CD4-positive, alpha-beta T cell (primary cell): ENCODE measurements at places on chromosomes 1 and 21.

DNA sequence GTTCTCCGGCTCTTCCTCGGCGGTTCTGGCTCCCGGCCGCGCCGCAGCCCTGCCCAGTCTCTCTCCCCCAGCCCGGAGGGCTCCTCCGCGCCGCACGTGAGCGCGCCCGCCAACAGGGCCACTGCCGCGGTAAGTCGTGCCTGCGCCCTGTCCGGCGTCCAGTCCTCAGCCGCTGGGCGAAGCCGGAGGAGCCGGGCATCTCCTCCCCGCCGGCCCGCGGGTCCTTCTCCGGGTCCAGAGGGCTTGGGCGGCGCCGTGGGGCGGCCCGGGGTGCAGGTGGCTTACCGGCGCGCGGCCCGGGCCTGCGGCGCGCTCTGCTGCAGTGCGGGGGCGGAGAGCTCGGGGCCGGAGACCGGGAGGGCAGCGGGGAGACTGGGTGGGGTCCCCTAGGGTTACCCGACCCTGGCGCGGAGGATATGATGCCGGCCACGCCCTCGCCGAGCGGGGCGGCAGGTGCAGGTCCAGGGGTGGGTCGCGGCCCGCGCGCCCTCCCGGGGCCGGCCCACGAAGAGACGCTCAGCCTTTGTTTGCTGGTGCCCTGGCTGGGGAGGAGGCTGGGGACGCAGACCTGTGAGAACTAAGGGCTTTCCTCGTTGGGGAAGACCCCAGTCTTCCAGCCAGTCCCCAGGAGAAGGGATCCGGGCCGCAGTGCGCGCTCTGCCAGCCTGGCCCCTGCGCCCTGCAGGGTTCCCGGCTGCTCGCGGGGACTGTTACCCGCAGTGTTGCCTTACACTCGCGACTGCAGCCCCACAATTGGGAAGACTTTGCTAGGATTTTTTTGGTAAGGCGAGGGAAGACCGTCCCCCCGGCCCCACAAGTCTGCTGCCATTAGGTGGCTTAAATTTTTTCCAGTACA, at the start of gene DOP1B:
Gene DOP1B, plus strand, starts transcription at position 10 of the 856 bp plus-strand sequence. CDS start 7,910 bp downstream, outside the sequence.
- H3K36me3 ChIP-seq = no peaks in the 10 kb centered on the region
- H3K27me3 ChIP-seq = no peaks in the 10 kb centered on the region
- H3K4me3 ChIP-seq = peak within 1 kb of the TSS; percentile 85
- H3K4me1 ChIP-seq = peaks cover 25% of the 10 kb centered on the region
- DNase-seq = no peak
- H3K27ac ChIP-seq = peak within 1 kb of the TSS; percentile 70

- H3K27me3 ChIP-seq = no peaks in the 10 kb centered on the region
- no peaks in the 10 kb centered on the region for H3K4me1 ChIP-seq
- H3K27ac ChIP-seq = no peak overlapping the region
- no peak overlapping the region for H3K4me3 ChIP-seq
- H3K36me3 ChIP-seq = no peaks in the 10 kb centered on the region
Measured at GRCh38 chr1:61348025-61348665, 265.8 kb downstream of the NFIA start.

GRCh38 chr21:14541841-14542490, 4.1 kb downstream of the SAMSN1 start:
- H3K27me3 ChIP-seq = no peaks in the 10 kb centered on the region
- DNase-seq = peak; percentile 76
- H3K27ac ChIP-seq = peak overlapping the region; percentile 78
- peaks cover 20% of the 10 kb centered on the region for H3K4me1 ChIP-seq

- DNase-seq = no peak
- no peaks in the 10 kb centered on the region for H3K4me1 ChIP-seq
- H3K27me3 ChIP-seq = no peaks in the 10 kb centered on the region
- H3K4me3 ChIP-seq = no peak overlapping the region
- no peak overlapping the region for H3K27ac ChIP-seq
- H3K36me3 ChIP-seq = no peaks in the 10 kb centered on the region
Measured at GRCh38 chr21:15400905-15401304, 328.9 kb upstream of the USP25 start.

DNA sequence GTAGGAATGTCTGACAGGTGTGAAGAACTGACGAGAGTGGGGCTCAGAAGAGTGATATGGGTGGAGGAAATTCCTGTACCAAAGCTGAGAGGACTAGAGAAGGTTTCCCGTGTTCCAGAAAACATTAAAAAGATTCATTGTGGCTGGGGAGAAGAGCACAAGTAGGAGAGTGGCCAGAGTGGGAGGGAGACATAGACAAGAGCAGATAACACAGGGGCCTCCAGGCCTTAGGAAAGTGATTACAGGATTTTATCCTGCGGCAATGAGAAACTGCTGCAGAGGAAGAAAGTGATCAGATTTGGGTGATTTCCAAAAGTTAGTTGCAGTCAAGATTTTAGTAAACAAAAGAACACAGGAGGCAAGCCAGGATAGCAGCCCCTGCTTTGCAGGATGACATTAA, 7.9 kb downstream of the C8B start:
- no peak for DNase-seq
- no peaks in the 10 kb centered on the region for H3K27me3 ChIP-seq
- H3K4me1 ChIP-seq = no peaks in the 10 kb centered on the region
- H3K36me3 ChIP-seq = no peaks in the 10 kb centered on the region
- no peak overlapping the region for H3K4me3 ChIP-seq
- H3K27ac ChIP-seq = no peak overlapping the region

DNA sequence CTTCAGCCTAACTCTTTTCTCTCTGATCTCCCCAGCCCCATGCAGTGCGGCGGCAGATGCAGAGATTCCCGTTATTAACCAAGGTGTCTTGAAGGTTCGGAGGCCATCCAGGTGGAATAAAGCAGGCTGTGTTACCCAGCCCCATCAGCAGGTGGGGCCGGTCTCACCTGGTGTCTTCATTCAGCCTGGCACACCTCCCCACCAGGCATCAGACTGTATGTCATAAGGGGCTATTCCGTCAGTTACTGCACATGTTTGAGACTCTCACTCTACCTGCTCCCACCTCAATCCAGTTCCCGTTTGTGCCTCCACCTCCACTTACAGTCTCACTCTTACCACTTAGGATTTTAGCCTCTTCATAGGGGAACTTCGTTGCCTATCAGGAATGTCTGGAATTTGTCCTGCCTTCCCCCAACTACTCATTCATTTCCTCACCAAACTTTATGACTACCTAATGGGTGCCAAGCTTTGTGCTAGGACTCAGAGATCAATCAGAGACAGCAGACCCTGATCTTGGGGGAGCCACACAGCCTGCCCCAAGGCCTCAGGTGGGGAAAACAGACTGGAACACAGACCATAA, 170.2 kb downstream of the PLPP3 start:
- no peak overlapping the region for H3K27ac ChIP-seq
- no peaks in the 10 kb centered on the region for H3K4me1 ChIP-seq
- H3K27me3 ChIP-seq = no peaks in the 10 kb centered on the region
- H3K36me3 ChIP-seq = no peaks in the 10 kb centered on the region
- H3K4me3 ChIP-seq = no peak overlapping the region

DNA sequence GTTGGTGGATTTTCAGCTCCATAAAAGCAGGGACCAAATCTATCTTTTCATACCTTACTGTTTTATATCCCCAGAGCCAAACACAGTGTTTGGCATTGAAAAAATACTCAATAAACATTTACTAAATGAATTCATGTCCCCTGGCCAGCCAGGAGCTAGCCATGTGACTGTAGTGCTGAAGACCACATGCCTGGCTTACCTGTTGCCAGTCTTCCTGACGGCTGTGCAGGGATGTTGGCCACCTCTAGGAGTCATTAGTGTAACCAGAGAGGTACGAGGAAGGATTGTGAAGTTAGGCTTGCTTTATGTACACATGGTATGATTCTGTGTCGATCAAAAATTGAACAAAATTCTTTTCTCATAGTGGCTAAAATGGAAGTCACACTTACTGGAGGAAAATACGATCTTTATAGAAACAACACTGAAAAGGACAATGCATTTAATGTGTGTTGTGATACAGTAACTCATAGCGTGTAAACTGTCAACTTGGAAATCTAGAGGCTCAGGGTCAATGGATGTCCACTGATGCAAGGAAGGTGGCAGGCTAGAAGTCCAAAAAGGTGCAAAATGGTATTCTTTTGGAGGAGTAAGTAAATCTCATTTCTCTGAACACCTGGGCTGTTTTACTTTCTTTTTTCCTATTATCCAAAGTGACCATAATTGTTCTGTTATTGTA, 60.9 kb downstream of the FGGY start:
- H3K4me3 ChIP-seq = no peak overlapping the region
- no peak overlapping the region for H3K27ac ChIP-seq
- no peak for DNase-seq
- no peaks in the 10 kb centered on the region for H3K36me3 ChIP-seq
- H3K27me3 ChIP-seq = no peaks in the 10 kb centered on the region

DNA sequence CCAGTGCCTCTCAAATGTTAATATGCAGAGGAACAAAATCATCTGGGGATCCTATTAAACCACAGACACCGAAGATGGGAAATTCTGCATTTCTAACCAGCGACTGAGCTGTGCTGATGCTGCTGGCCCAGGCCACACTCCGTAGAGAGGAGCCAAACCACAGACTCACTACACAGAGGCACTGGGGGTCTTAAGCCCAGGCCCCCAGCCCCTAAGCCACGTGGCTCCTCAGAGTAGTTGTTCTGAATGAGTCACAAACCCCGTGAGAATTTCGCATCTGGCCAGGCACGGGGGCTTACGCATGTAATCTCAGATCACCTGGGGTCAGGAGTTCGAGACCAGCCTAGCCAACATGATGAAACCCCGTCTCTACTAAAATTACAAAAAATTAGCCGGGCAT, 2.8 kb upstream of the CELA2A start:
- no peaks in the 10 kb centered on the region for H3K4me1 ChIP-seq
- no peak overlapping the region for H3K27ac ChIP-seq
- no peaks in the 10 kb centered on the region for H3K36me3 ChIP-seq
- H3K27me3 ChIP-seq = no peaks in the 10 kb centered on the region
- DNase-seq = no peak

GRCh38 chr1:25917996-25918395, 11.8 kb upstream of the STMN1 start:
- DNase-seq = no peak
- H3K4me3 ChIP-seq = no peak overlapping the region
- H3K4me1 ChIP-seq = peaks cover 23% of the 10 kb centered on the region
- H3K27ac ChIP-seq = no peak overlapping the region
- H3K36me3 ChIP-seq = no peaks in the 10 kb centered on the region

- no peaks in the 10 kb centered on the region for H3K27me3 ChIP-seq
- no peaks in the 10 kb centered on the region for H3K36me3 ChIP-seq
- H3K4me3 ChIP-seq = no peak overlapping the region
- DNase-seq = no peak
- peaks cover 31% of the 10 kb centered on the region for H3K4me1 ChIP-seq
- no peak overlapping the region for H3K27ac ChIP-seq
Measured at GRCh38 chr1:225451340-225451739, 23.5 kb upstream of the LBR start.

GRCh38 chr1:23149114-23149513, 19.5 kb downstream of the LUZP1 start:
- no peak for DNase-seq
- no peak overlapping the region for H3K4me3 ChIP-seq
- no peaks in the 10 kb centered on the region for H3K27me3 ChIP-seq

GRCh38 chr1:58211869-58212268, 334.7 kb downstream of the OMA1 start:
- DNase-seq = no peak
- no peaks in the 10 kb centered on the region for H3K4me1 ChIP-seq
- no peak overlapping the region for H3K27ac ChIP-seq
- H3K4me3 ChIP-seq = no peak overlapping the region
- no peaks in the 10 kb centered on the region for H3K36me3 ChIP-seq
- no peaks in the 10 kb centered on the region for H3K27me3 ChIP-seq

DNA sequence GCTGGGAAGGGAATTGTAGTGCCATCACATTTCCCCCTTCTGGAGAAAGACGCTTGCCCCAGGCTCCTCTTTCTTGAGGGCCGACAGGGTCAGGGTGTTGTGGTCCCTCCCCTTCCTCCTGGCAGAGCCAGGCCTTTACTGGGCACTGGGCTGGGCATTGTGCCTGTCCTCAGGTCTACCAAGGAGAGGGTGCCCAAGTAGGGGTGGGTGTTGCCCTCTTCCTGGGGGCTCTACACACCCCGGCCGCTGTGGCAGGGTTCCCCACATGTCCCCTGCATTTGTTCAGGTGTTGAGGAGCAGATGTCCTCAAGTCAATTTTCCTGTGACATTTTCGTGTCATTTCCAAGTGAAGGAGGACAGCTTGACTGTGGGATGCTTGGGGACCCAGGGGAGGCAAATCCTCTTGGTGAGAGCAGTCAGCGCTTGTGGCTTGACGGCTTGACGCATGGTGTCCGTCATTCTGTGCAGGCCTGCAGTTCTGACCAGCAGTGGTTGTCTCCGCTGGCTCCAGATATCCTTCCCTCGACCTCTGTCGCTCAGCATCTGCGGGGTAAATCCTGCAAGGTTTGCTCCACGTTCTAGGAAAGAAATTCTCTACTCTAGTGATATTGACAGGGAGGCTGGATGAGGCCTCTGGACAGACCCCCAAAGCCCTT, 181.9 kb upstream of the VAMP3 start:
- no peaks in the 10 kb centered on the region for H3K4me1 ChIP-seq
- no peak overlapping the region for H3K4me3 ChIP-seq
- no peak for DNase-seq
- H3K36me3 ChIP-seq = no peaks in the 10 kb centered on the region
- no peaks in the 10 kb centered on the region for H3K27me3 ChIP-seq

GRCh38 chr1:174999936-175000696, at the start of gene CACYBP:
Gene CACYBP, plus strand, starts transcription at chr1:174999947. Its CDS starts 234 bp downstream, at chr1:175000181.
- H3K4me1 ChIP-seq = peaks cover 23% of the 10 kb centered on the region
- DNase-seq = peak; percentile 56
- H3K27ac ChIP-seq = peak within 1 kb of the TSS; percentile 96
- peaks cover 7% of the 10 kb centered on the region for H3K36me3 ChIP-seq
- H3K27me3 ChIP-seq = no peaks in the 10 kb centered on the region
- peak within 1 kb of the TSS; percentile 74 for H3K4me3 ChIP-seq

- no peaks in the 10 kb centered on the region for H3K4me1 ChIP-seq
- no peak overlapping the region for H3K4me3 ChIP-seq
- no peak overlapping the region for H3K27ac ChIP-seq
- H3K27me3 ChIP-seq = no peaks in the 10 kb centered on the region
Measured at GRCh38 chr1:208059409-208060001, 148.6 kb upstream of the CD34 start.

- H3K4me3 ChIP-seq = no peak overlapping the region
- no peak for DNase-seq
- H3K36me3 ChIP-seq = no peaks in the 10 kb centered on the region
- peaks cover 33% of the 10 kb centered on the region for H3K27me3 ChIP-seq
- peaks cover 12% of the 10 kb centered on the region for H3K4me1 ChIP-seq
- H3K27ac ChIP-seq = no peak overlapping the region
Measured at GRCh38 chr1:38474738-38475623, 384.6 kb downstream of the RRAGC start.

GRCh38 chr1:169155675-169156074, 49.2 kb downstream of the ATP1B1 start:
- H3K27me3 ChIP-seq = no peaks in the 10 kb centered on the region
- H3K4me3 ChIP-seq = no peak overlapping the region
- H3K4me1 ChIP-seq = no peaks in the 10 kb centered on the region
- no peak for DNase-seq

DNA sequence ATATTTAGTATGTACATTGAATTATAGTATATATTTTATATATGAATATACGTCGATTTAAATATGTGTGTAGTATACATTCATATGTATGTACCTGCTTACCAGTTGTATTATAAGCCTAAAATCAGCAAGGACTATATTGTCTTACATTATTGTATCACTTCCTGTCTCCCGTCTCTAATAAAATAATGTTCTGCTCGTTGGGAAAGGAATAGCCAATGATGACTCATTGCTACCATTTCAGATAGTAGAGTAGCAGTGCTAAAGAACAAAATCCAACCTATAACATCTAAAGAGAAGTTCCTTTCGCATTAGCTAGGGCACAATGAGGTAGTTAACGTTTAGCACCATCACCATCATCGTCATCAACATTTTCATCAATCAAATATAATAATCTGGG, 39.9 kb upstream of the SMYD2 start:
- H3K36me3 ChIP-seq = no peaks in the 10 kb centered on the region
- DNase-seq = no peak
- H3K4me1 ChIP-seq = no peaks in the 10 kb centered on the region
- H3K27me3 ChIP-seq = no peaks in the 10 kb centered on the region
- H3K27ac ChIP-seq = no peak overlapping the region
